ENCODE measurements at places on chromosomes 12 and 14.

DNA sequence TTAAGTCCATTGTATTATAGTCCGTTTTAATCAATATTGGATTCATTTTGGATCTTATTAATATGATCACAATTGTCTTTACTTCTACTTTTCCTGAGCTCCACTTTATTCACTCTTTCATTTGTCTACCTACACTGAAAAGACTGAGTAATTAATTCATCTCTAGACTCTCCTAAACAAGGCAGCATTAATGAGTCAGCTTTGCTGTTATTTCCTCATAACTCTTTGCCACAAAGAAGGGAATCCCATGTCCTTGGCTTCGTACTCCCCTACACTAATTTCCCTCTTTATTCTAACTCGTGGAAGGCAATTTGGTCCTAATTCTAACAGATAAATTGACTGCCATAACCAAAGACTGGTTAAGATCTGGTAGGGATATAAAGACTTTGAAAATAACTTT is 91.9 kb downstream of the ARMH4 start:
- no peak for DNase-seq

DNA sequence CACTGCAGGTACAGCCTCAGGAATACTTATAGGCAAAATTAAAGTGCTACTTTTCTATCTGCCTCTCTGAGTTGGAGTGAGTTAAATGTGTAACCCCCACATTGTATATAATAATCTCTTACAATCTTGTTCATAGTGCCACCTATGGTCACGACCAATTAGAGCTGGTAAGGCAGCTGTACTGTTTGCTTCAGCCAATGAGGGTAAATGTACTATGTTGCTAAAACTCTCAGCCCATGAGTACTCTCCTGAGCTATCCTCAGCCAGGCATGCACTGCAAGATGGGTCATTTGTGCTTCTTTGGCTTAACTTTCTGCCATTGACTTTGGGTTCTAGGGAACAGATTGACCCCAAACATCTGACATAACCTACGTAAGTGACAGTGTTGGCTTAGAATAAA is 15.0 kb upstream of the MDM2 start:
- DNase-seq = no peak

DNA sequence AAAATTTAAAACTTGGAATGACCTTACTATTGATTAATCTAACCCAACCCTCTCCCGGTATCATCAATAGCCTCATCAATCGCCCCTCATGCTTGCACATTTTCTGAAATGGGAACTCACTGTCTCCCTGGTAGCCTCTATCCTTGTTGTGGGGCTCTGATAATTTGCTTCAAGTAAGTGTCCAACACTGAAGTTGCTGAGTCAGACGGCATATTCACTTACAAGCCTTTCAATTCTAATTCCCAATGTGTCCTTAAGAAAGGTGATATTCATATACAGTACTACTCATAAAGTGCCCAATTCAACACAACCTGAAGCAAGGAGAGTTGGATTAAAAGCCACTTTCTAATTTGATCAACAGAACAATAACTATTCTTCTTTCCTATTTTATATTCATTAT is 1146.1 kb upstream of the TMEM132C start:
- DNase-seq = no peak

GRCh38 chr12:4961311-4961710 is 51.6 kb downstream of the KCNA1 start:
- no peak for DNase-seq

- DNase-seq = no peak
Observed at GRCh38 chr12:108267450-108267849, 71.7 kb downstream of the CMKLR1 start.

- DNase-seq = peak; percentile 88
Observed at GRCh38 chr12:49703647-49704137, 3.5 kb downstream of the FMNL3 start.

GRCh38 chr12:49212572-49212971 is 23.7 kb upstream of the TUBA1A start:
- DNase-seq = no peak

DNA sequence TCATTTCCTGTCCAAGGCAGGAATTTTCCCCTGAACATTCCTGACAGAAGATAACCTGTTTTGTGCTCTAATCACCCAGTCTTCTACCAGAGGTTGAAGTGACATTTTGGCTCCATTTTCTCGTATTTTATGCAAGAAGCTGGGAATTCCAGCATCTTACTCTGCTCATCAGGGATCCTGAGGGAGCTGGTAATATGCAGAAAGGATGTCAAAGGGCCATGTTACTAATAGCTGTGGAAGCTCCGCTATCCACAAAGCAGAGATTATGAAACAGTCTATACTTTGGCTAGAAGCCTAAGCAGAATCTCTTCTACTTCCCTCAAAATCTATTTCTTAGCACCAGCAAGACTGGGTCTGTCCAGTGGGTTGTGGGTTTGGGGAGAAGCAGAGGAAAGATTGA is 613.0 kb downstream of the DIO2 start:
- peak; percentile 87 for DNase-seq

- peak; percentile 62 for DNase-seq
Observed at GRCh38 chr12:15563663-15564062, 225.5 kb downstream of the EPS8 start.

Data from fibroblast of upper back skin (primary cell).